ENCODE measurements at places on chromosomes 12 and 14. TPM values are rescaled to one million over a fixed set of nuclear protein-coding genes. Genes with fewer than 3 reads are reported as not detected.

DNA sequence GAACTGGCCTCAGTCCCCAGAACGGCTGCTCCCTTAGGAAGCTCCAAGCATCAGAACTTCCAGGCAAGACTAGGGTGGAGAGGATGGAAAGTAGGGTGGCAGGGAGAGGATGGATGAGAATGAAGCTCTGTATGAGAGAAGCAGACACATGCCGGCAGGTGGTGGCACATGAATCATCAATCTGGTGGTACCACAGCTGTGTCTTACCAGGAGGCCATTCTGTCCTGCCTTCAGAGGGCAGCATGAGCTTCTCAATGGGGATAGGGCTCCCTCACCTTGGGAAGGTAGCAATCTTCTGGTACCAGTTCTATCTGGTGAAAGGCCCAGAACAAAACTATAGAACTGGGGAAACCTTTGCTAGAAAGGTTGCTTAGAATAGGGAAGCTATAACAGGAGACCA is 55.4 kb upstream of the PYGL start:
- DNase-seq: no peak

GRCh38 chr12:95723693-95724384 is 66.7 kb downstream of the NTN4 start:
- DNase-seq: no peak

- DNase-seq: peak; percentile 67
These were observed 2.0 kb upstream of the ART4 start for GRCh38 chr12:14845350-14845750.

DNA sequence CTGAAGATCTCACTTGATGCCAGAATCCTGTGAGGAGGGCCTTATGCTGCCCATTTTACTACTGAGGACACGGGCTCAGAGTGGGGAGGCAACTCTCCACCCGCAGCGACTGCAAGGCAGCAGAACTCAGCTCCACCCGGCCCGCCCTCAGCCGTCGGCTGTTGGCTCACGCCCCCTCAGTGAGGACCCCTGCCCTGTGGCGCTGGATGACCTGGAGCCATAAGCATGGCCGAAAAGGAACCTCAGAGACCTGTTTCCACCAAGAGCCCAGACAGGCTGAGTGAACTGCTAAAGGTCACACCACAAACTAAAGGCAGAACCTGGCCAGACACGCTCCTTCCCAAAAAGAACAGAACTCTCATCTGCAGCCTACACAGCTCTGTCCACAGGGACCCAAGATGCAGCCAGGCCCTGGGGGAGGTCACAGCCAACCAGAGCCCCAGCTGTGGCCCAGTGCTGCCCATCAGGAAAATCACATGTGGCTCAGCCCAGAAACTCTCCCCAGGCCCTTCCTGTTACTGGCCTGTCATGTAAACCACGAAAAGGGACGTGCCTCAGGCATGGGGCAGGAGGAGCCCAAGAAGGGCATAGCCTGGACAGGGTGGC is 32.8 kb downstream of the CCNK start:
- DNase-seq: no peak

- no peak for DNase-seq
These were observed 41.3 kb upstream of the TESC start for GRCh38 chr12:117140397-117141096.

- DNase-seq: no peak
These were observed 53.4 kb upstream of the DLK1 start for GRCh38 chr14:100673085-100673806.

- DNase-seq: no peak
These were observed 960.9 kb upstream of the FBXO33 start for GRCh38 chr14:40393143-40393542.

DNA sequence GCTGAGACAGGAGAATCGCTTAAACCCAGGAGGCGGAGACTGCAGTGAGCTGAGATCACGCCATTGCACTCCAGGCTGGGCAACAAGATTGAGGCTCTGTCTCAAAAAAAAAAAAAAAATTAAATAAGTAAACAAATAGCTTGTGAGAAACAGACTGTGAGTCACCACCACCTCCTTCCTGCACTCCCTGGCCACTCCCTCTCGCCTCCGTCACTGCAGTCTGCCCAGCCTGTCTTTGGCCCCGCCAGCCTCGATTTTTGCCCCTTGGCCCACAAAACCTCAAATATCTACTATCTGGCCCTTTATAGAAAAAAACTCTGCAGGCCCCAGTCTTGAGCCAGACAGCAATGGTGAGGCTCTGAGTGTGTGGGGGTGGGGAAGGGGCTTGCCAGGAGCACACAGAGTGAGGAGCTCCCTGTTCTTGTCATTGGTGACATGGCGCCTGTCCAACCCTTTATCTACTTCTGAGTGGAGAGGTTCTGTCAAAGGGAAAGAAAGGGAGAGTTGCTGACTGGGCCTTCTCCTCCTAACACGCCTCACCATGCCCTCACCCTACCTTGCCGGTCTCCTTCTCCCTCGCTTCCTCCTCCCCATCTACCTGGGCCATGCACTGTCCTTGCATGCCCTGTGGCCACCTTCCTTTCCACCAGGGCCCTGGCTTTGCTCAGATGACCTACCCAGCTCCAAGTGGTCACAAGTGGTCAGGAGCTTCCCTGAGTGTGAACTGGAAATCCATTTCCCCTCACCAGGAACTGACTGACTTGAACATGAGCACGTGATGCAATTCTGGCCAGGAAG is 22.1 kb downstream of the LGMN start:
- no peak for DNase-seq

- DNase-seq: no peak
These were observed 18.5 kb upstream of the AMN start for GRCh38 chr14:102903889-102904512.

DNA sequence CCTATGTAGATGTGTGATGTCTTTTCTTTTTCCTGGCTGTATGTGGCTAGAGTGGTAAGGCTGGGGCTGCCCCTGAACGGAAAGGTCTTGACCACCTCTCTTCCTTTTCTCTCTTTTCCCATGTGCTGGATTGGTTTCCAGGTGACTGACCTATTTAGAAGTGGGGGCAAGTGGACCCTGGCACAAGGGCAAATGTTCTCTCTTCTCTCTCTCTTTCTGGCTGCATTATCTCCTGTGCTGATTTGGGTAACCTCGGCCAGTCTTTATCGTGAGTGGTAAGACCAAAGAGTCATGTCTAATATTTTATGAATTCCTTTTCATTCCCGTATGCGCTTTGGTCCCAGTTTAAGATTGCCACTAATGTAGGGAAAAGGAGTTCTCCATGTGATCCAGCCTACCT is 16.2 kb downstream of the ZNF664 start:
- DNase-seq: no peak

- DNase-seq: no peak
These were observed 37.4 kb downstream of the HSPB8 start for GRCh38 chr12:119216084-119216483.

DNA sequence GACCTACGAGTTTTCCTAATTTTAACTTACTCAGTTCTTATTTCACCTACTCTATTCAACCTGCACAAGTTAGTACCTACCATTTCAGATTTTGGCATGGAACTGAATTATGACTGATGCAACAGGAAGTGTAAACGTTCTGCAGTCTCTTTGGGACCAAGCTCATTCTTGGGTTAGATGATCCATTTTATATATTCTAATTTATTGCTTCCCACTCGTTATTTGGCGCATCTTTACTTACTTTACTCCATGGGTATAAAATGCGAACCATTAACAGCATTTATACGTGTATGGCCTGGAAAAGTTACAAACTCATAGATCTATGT is 1.0 kb upstream of the EML1 start:
- DNase-seq: no peak

GRCh38 chr14:77265561-77266335 is 5.3 kb downstream of the NGB start:
- DNase-seq: no peak

DNA sequence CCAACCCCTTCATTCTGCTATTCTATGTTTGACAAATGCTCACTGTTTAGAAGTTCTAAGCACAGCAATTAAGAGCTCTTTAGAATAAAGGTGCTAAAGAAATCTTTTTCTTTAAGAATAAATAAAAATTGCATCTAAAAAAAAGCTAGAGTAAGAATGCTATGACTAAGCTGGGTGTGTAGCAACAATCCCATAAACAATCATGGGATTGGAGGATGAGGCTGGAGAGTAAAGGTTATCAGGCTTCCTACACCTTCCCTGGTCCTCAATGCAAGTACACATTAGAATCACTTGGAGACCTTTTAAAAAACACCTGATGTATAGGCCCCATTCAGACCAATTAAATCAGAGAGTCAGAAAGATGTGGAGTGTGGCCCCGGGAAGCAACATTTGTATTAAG is 88.3 kb downstream of the CIT start:
- DNase-seq: no peak

- peak; percentile 24 for DNase-seq
These were observed 96.1 kb downstream of the PPHLN1 start for GRCh38 chr12:42421844-42422779.

GRCh38 chr12:20127413-20127812 is 240.9 kb upstream of the PDE3A start:
- DNase-seq: no peak

- DNase-seq: no peak
These were observed 1.3 kb downstream of the LYSET start for GRCh38 chr14:93186466-93186865.

- DNase-seq: no peak
These were observed 27.4 kb downstream of the GALNT16 start for GRCh38 chr14:69287098-69288010.

DNA sequence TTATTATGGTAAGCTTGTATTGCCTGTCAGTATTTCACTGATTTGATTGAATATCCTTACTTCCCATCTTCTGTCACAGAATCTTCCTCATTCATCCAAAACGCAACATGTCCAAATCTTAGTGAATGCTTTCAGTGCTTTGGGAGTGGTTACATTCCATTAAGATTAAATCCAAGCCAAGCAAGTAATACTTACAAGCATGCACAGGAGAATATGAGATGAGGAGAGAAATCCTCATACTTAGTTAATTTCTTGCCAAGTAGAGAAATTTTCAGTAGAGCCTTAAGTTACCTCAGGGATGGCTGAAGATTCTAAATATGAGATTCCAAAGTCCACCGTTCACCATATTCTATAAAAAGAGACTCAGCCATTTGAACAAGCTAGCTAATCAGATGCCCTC is 316.0 kb downstream of the RAD51B start:
- no peak for DNase-seq

GRCh38 chr12:105334582-105334981 is 4.1 kb downstream of the C12orf75 start:
- no peak for DNase-seq

- no peak for DNase-seq
These were observed 7.0 kb downstream of the PPP1R12A start for GRCh38 chr12:79927772-79928474.

DNA sequence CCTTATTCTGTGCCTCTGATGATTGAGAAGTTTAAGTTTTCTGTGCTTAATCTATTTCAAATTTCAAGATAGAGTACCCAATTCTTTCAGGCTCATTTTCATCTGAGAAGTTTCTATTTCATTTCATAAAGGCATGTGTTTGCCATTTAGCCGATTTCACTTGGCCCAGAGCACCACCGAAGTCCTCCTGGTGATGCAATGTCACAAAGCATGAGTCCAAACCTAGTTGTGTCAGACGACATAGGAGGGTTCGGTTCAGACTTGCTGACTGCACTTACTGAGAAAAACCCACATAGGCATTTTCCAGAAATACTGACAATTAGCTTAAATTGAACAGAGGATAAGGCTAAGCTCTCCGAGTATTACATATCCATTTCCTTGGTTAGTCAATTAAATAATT is 152.4 kb upstream of the FAR2 start:
- DNase-seq: no peak

DNA sequence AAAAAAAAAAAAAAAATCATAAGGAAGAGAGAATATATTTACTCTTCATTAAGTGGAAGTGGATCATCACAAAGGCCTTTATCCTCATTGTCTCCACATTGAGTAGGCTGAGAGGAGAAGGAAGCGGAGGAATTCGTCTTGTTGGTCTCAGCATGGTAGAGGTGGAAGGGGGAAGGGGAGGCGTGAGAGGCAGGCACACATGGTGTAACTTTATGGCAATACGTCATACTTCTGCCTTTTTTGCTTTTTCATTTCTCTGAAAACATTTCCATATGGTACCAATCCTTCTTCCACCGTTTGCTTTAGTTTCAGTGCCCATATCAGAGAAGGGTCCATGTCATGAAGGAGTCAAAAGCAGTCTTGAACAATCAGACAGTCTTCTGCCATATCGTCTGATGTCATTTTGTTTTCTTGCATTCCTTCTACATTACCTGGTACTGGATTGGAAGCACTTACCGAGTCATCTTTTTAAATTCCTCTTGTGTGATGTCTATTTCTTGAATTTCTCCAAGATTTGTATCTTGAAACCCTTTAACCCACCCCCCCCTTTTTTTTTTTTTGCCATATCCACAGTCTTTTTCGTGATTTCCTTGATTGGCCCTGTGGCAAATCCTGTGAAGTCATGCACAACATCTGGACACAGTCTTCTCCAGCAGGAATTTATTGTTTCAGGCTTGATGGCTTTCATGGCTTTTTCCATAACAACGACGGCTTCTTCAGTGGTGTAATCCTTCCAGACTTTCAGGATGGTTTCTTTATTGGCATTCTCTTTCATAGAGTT is 8.9 kb downstream of the FUT8 start:
- no peak for DNase-seq

GRCh38 chr12:32159925-32160324 is 53.3 kb downstream of the BICD1 start:
- peak; percentile 7 for DNase-seq

DNA sequence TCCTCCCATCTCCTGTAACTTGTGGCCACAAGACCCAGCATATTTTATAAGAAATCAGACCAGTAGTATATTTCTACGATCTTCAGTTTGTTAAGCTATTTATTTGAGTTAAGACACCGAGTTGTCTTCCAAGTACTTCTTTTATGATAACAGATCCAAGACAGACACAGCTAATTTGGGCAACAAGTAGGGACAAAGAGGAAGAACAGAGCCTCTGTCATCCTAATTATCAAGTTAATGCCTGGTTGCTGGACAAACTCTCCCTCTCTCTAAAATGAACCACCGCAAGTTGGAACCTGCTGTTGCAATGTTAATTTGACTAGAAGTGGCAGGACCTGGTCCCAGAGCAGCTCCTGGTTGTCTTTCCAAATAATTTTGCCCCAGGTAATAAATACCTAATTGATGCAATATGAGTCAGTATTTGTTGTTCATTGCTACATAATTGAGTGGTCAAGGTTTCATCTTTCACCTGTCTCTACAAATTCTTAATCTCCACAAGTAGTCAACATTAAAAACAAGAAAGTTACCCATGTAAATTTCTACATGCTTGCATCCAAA is 323.7 kb downstream of the PAWR start:
- DNase-seq: no peak

GRCh38 chr14:93299866-93300265 is 33.0 kb downstream of the BTBD7 start:
- no peak for DNase-seq

The RHEBL1 gene
- 1.5 TPM for polyA plus RNA-seq

The SYCP3 gene
- 1.3 TPM for polyA plus RNA-seq

The PMCH gene
- not detected for polyA plus RNA-seq

The ASB2 gene
- not detected for polyA plus RNA-seq

The SELPLG gene
- polyA plus RNA-seq: 5.5 TPM

The TSPAN19 gene
- polyA plus RNA-seq: 0.20 TPM

The TMPRSS12 gene
- not detected for polyA plus RNA-seq

The CCDC197 gene
- 0.36 TPM for polyA plus RNA-seq

The CTSG gene
- polyA plus RNA-seq: not detected

The PSME1 gene
- 67.3 TPM for polyA plus RNA-seq

The TMEM52B gene
- 0.26 TPM for polyA plus RNA-seq

The BEST3 gene
- polyA plus RNA-seq: 28.8 TPM

The SVOP gene
- 0.81 TPM for polyA plus RNA-seq

The TAS2R20 gene
- polyA plus RNA-seq: 0.55 TPM

The TTC6 gene
- not detected for polyA plus RNA-seq

The DEGS2 gene
- polyA plus RNA-seq: 0.96 TPM

The ZFHX2 gene
- 2.0 TPM for polyA plus RNA-seq

Measured in muscle of arm (tissue), 14 donors.